Endodermal cell (in vitro differentiated cells): ENCODE measurements at places on chromosomes 5 and 9.

GRCh38 chr5:141636106-141636412 lies 590 bp downstream of the HDAC3 start:
- H3K4me3 ChIP-seq = peak overlapping the region; percentile 96
- peaks cover 27% of the 10 kb centered on the region for H3K36me3 ChIP-seq
- H3K27me3 ChIP-seq = peaks cover 12% of the 10 kb centered on the region
- no peaks in the 10 kb centered on the region for H3K4me1 ChIP-seq

GRCh38 chr5:134019636-134020035 lies 14.9 kb upstream of the VDAC1 start:
- no peak overlapping the region for H3K27ac ChIP-seq
- no peak overlapping the region for H3K4me3 ChIP-seq
- H3K4me1 ChIP-seq = peaks cover 3% of the 10 kb centered on the region

DNA sequence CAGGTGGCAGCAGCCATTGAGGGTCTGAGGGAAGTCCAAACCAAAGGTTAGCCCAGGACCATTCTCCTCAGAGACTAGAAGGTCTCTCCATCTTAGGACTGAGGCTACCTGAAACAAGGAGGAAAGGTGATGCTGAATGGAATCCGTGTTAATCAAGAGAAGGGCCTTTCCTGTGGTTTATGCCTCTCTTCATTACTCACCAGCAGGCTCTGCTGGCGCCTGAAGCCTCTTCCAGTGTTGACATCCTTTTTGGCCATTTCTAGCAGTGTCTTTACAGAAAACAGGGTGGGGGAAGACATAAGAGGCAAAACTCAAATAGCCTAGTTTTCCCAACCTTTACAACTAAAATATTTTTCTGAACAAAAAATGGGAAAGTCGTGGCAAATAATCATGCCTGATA lies 98.0 kb downstream of the ENC1 start:
- DNase-seq = peak; percentile 52
- H3K4me3 ChIP-seq = no peak overlapping the region
- H3K27me3 ChIP-seq = no peaks in the 10 kb centered on the region
- peaks cover 28% of the 10 kb centered on the region for H3K4me1 ChIP-seq
- no peak overlapping the region for H3K27ac ChIP-seq

DNA sequence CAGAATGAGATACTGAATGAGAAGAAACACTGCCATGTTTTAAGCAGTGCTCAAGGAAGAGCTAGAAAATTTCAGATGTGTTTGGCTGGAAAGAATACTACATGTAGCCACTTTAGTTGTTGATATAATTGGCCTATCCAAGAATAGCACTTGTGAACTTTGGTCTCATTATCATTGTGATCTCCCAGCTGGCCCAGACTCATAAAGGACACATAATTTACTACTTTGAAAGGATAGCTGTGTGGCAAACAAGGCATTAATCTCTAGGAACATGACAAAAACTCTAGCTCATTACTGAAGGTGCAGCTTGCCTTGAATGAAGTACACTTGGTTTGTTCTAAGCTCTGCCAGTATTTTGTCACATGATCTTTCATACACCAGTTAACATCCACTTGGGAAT lies 356.3 kb downstream of the CSNK1G3 start:
- no peaks in the 10 kb centered on the region for H3K36me3 ChIP-seq
- H3K4me3 ChIP-seq = no peak overlapping the region
- H3K27ac ChIP-seq = no peak overlapping the region
- H3K27me3 ChIP-seq = no peaks in the 10 kb centered on the region

DNA sequence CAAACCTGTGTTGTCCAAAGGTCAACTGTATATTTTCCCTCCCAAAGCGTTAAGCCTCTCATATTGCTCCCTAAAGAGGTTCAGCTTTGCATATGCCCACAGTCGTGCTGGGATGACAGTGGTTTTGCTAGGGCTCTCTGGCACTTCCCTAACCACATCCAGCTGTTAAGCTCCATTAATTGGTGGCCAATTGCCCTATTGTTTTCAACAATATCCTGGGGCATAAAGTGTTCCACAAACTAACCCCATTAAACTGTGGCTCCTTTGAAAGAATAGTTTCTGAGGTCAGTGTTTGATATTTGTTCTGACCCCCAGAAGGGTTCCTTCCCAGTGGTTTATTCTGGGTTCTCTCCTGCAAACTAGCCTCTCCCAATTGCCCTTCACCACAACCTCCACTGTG lies 194.5 kb downstream of the HSD17B3 start:
- no peak overlapping the region for H3K27ac ChIP-seq
- H3K4me1 ChIP-seq = peaks cover 4% of the 10 kb centered on the region
- no peaks in the 10 kb centered on the region for H3K36me3 ChIP-seq
- DNase-seq = no peak
- no peaks in the 10 kb centered on the region for H3K27me3 ChIP-seq

DNA sequence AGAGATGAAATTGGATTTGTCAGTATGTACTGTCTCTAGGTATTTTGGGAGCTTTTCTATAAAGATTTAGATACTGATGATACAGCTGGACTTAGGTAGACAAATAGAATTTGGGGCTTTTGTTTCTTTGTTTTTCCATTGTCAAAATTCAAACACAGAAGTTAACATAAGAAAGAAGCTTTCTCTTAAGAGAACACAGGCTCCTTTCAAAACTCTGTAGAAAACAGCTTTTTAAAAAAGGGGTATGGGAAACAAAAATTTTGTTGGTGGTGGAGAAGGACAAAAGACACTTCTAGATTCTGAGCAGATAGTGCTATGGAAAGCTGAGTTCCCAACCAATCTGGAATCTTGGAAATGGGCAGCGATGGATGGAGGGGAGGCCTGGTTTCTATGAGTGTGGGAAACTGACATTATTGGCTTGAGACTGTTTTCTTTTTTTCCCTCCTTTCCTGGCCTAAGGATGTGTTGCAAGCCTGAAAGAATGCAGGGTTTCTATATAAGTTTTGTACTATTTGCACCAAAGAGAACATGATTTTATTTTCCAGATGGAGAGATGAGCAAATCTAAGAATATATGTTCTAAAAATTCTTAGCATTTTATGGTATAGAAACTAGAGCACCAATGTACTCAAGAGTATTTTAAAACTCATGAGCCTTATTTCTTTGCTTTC lies 240.0 kb downstream of the PRR16 start:
- no peak for DNase-seq
- peak overlapping the region; percentile 70 for H3K4me3 ChIP-seq
- H3K4me1 ChIP-seq = no peaks in the 10 kb centered on the region
- H3K36me3 ChIP-seq = no peaks in the 10 kb centered on the region
- no peak overlapping the region for H3K27ac ChIP-seq

- no peaks in the 10 kb centered on the region for H3K4me1 ChIP-seq
- H3K27ac ChIP-seq = no peak overlapping the region
- no peak overlapping the region for H3K4me3 ChIP-seq
Measured at GRCh38 chr5:15807871-15808270, 307.9 kb downstream of the FBXL7 start.

DNA sequence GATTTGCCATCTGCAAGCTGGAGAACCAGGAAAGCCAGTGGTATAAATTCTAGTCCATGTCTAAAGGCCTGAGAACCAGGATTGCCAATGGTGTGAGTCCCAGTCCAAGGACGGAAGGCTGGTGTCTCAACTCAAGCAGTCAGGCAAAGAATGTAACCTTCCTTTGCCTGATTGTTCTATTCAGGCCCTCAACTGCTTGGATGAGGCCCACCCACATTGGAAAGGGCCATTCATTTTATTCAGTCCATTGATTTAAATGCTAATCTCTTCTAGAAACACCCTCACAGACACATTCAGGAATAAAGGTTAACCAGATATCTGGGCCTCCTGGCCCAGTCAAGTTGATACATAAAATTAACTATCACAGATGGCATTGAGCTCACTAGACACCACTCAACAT lies 427.8 kb downstream of the ZNF608 start:
- H3K27ac ChIP-seq = no peak overlapping the region
- H3K4me1 ChIP-seq = no peaks in the 10 kb centered on the region
- H3K27me3 ChIP-seq = no peaks in the 10 kb centered on the region
- no peak for DNase-seq

DNA sequence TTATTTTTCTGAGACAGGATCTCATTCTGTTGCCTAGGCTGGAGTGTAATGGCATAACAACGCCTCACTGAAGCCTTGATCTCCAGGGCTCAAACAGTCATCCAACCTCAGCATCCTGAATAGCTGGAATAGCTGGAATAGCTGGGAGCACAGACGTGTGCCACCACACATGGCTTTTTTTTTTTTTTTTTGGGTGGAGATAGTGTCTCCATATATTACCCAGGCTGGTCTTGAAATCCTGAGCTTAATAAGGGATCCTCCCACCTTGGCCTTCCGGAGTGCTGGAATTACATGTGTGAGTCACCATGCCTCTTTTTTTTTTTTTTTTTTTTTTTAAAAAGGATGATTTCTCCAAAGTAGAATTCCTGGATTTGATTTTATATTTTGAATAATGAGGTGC lies 60.7 kb downstream of the NSD1 start:
- H3K4me3 ChIP-seq = no peak overlapping the region
- no peaks in the 10 kb centered on the region for H3K27me3 ChIP-seq
- H3K27ac ChIP-seq = no peak overlapping the region
- no peaks in the 10 kb centered on the region for H3K4me1 ChIP-seq
- no peak for DNase-seq
- peaks cover 76% of the 10 kb centered on the region for H3K36me3 ChIP-seq

GRCh38 chr5:43312076-43312661 lies 1.0 kb downstream of the HMGCS1 start:
- H3K36me3 ChIP-seq = peaks cover 34% of the 10 kb centered on the region
- H3K27ac ChIP-seq = no peak overlapping the region
- DNase-seq = no peak
- H3K27me3 ChIP-seq = no peaks in the 10 kb centered on the region
- H3K4me1 ChIP-seq = peaks cover 7% of the 10 kb centered on the region

GRCh38 chr9:90002397-90003271 lies 397.8 kb downstream of the GADD45G start:
- no peak overlapping the region for H3K4me3 ChIP-seq
- peaks cover 7% of the 10 kb centered on the region for H3K4me1 ChIP-seq
- no peaks in the 10 kb centered on the region for H3K27me3 ChIP-seq
- DNase-seq = no peak

- H3K27me3 ChIP-seq = no peaks in the 10 kb centered on the region
- peaks cover 3% of the 10 kb centered on the region for H3K4me1 ChIP-seq
- peaks cover 8% of the 10 kb centered on the region for H3K36me3 ChIP-seq
- no peak overlapping the region for H3K4me3 ChIP-seq
- no peak for DNase-seq
Measured at GRCh38 chr5:113223831-113224604, 210.8 kb downstream of the TSSK1B start.

DNA sequence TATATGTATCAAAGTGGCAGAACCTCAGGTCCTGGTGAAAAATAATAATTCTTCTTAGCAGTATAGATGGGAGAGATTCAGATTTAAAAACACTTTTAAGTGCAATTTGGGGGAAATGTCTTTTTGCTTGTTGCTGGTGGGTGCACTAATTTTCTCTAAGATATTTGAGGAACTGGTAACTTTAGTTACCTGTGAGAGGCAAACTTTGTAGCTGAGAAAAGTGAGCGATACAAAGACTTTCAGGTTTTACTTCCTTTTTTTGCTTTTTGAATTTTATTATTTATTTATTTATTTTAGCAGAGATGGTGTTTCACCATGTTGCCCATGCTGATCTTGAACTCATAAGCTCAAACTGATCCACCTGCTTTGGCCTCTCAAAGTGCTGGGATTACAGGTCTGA lies 303.1 kb upstream of the PTGER4 start:
- no peaks in the 10 kb centered on the region for H3K36me3 ChIP-seq
- H3K4me1 ChIP-seq = no peaks in the 10 kb centered on the region
- no peaks in the 10 kb centered on the region for H3K27me3 ChIP-seq
- H3K4me3 ChIP-seq = no peak overlapping the region

GRCh38 chr5:130720355-130720754 lies 444.7 kb downstream of the HINT1 start:
- no peaks in the 10 kb centered on the region for H3K4me1 ChIP-seq
- no peaks in the 10 kb centered on the region for H3K36me3 ChIP-seq
- no peaks in the 10 kb centered on the region for H3K27me3 ChIP-seq
- no peak for DNase-seq

- no peak for DNase-seq
- H3K27me3 ChIP-seq = no peaks in the 10 kb centered on the region
- no peak overlapping the region for H3K27ac ChIP-seq
Measured at GRCh38 chr5:2776337-2777302, 25.1 kb upstream of the IRX2 start.

DNA sequence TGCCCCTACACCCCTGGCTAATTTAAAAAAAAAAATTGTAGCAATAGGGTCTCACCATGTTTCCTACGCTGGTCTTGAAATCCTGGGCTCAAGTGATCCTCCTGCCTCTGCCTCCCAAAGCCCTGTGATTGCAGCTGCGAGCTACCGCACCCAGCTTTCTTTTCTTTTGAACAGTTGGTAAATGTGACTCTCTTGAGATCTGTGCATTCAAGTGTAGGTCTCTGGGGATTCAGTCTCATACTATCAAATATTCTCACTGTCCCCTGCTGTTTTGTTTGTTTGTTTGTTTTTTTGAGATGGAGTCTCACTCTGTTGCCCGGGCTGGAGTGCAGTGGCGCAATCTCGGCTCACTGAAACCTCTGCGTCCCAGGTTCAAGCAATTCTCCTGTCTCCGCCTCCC lies 42.3 kb upstream of the CXXC5 start:
- no peak overlapping the region for H3K4me3 ChIP-seq
- H3K4me1 ChIP-seq = no peaks in the 10 kb centered on the region
- no peaks in the 10 kb centered on the region for H3K27me3 ChIP-seq
- no peak for DNase-seq
- peaks cover 57% of the 10 kb centered on the region for H3K36me3 ChIP-seq

DNA sequence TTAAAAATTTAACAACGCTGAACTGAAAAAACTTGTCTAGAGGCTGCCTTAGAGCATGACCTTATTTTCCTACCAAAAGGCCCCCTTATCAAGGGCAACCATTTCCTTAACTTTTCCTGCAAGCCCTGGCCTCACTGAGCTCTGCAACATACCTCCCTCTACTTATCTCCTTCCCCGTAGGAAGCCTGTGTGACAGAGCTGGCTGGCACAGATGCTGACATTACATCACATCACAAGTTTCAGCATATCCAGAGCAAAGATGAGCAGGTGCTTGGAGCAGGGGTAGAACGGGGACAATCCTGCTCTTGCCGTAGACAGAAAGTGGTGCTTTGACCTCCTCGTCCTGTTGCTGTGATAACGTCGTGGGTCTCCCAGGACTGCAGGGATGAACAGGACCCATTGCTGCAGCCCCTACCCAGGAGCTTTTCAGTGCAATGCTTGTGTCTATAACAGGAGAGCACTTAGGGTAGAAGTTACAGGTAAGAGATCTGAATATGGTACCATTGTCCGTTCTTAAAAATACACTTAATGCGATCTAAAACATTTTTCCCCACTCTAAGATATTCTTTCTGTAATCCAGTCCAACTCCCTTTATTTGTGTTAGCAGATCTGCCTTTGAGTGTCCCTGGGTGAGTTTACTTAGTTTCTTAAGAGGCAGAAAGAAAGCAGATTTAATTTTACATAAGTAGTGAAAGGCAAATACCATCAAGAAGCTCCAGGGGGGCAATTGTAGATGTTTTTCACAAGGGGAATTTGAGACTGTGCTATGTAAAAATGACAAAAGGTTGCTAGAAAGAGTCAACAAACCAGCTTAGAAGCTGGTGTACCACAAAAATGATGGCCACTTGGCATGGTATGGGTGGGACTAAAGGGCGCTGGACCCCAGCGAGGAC lies 101.9 kb upstream of the EFNA5 start:
- no peaks in the 10 kb centered on the region for H3K27me3 ChIP-seq
- H3K4me3 ChIP-seq = no peak overlapping the region
- peak; percentile 65 for DNase-seq
